ENCODE measurements at places on chromosomes 5 and 9. TPM values are rescaled to one million over a fixed set of nuclear protein-coding genes. Genes with fewer than 3 reads are reported as not detected.

Gene REXO4
- polyA plus RNA-seq: 20.0 TPM

Gene PPP2R2B
- polyA plus RNA-seq: 0.28 TPM

Gene ANKRD55
- 0.43 TPM for polyA plus RNA-seq

Gene PITX1
- 0.38 TPM for polyA plus RNA-seq

Gene GLT6D1
- not detected for polyA plus RNA-seq

Gene CACNA1B
- polyA plus RNA-seq: 0.03 TPM

Gene PCDHGB4
- 0.02 TPM for polyA plus RNA-seq

Gene SHC3
- polyA plus RNA-seq: 0.04 TPM

Gene ACOT12
- not detected for polyA plus RNA-seq

Gene CNTFR
- polyA plus RNA-seq: 3.1 TPM

Gene DMRT3
- polyA plus RNA-seq: not detected

Gene SLC25A48
- not detected for polyA plus RNA-seq

Gene SV2C
- 0.13 TPM for polyA plus RNA-seq

Gene TAF1L
- polyA plus RNA-seq: not detected

Gene PCDHB7
- not detected for polyA plus RNA-seq

Gene PCDHB8
- 0.03 TPM for polyA plus RNA-seq
